ENCODE measurements at places on chromosomes 7 and 10.

- DNase-seq: no peak
Measured at GRCh38 chr10:114437473-114438292, 33.4 kb upstream of the AFAP1L2 start.

GRCh38 chr10:78433766-78434535 lies 400.3 kb downstream of the RPS24 start:
- no peak for DNase-seq

DNA sequence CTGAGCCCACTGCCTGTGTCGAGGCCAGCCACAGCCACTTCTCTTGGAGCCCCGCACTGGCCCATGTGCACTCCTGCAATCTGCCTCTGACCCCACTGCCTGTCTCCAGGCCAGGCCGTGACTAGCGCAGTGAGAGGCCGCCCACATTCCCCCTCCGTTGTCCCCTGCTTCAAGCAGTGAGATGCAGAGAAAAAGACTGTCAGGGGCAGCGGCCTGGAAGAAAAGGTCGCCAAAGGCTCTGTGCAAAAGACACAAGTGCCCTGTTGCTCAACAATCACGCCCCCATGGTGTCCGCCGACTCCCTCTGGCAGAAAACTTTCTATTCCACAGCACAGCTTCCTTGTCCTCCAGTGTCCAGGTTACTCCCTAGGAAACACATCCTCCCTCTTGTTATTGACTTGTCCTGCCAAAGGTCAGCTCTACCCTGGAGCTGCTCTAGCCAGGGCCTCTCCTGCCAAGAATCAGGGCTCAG lies 9.9 kb downstream of the FAM131B start:
- DNase-seq: no peak

- no peak for DNase-seq
Measured at GRCh38 chr10:121813211-121813815, 114.5 kb downstream of the ATE1 start.

DNA sequence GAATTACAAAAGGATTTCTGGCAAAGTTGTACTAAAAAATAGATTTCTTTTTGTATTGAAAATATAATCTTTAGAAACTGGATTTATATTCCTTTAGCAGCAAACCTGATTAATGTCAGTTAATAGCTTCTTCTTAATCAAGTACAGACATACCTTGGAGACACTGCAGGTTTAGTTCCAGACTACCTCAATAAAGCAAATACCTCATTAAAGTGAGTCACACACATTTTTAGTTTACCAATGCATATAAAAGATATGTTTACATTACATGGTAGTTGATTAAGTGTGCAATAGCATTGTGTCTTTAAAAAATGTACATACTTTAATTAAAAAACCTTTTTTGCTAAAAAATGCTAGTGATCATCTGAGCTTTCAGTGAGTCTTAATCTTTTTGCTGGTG lies 215.0 kb downstream of the BICC1 start:
- no peak for DNase-seq

DNA sequence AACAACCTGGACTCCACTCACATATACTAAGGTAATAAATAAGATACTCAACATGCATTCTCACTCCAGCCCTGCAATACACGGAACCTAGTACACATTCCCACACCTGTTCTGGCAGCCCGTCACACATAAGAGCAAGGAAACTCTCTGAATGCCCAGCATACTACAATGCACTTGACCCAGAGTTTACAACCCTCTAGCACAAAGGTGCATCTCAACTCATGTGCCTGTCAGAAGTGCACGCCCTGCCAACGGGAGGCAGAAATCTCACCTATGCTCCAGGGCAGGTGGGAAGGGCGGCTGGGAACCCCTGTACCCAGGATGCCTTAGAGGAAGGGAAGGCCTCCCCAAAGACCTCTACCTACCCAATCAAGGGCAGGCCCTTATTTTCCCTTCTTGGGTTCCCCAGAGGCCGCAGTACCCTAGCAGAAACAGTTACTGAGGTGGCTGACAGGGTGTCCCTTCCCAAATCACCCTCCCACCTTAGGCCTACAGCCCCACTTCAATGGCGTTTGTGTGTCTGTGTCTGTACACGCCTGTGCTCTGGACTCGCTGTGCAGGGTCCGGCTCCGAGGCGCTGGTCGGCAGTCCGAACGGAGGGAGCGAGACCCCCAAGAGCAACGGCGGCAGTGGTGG lies 2.0 kb downstream of the EVX1 start:
- DNase-seq: no peak

GRCh38 chr10:69359594-69359993 lies 57.1 kb downstream of the TACR2 start:
- DNase-seq: no peak

DNA sequence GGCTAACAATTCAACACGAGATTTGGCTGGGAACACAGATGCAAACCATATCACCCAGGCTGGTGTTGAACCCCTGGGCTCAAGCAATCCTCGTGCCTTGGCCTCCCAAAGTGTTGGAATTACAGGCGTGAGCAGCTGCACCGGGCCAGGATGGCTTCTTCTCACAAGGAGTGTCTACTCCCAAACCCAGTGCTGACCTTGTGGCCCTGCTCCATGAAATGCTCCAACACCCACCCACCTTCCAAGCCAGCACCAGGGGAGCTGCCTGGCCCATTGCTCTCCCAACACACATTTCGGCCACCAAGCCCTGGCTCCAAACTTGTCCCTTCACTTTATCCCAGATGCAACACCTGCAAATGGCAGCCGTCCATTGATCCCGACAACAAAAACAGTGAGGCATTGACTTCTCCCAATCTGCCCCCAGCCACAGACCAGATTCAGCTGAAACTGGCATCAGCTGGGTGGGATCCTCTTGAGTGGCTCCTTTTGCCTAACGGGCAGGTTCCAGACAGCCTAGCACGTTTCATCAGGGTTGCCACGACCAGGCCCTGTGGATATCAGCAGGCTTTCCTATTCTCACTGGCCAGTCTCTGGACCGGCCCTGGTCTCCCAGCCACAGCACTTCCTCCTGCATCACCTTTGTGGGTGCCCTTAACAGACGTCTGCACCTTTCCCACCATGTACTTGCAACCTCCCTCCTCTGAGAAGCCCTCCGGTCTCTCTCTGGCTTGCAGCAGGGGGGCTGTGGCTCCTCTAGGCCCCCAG lies 105.7 kb upstream of the CARD11 start:
- no peak for DNase-seq

DNA sequence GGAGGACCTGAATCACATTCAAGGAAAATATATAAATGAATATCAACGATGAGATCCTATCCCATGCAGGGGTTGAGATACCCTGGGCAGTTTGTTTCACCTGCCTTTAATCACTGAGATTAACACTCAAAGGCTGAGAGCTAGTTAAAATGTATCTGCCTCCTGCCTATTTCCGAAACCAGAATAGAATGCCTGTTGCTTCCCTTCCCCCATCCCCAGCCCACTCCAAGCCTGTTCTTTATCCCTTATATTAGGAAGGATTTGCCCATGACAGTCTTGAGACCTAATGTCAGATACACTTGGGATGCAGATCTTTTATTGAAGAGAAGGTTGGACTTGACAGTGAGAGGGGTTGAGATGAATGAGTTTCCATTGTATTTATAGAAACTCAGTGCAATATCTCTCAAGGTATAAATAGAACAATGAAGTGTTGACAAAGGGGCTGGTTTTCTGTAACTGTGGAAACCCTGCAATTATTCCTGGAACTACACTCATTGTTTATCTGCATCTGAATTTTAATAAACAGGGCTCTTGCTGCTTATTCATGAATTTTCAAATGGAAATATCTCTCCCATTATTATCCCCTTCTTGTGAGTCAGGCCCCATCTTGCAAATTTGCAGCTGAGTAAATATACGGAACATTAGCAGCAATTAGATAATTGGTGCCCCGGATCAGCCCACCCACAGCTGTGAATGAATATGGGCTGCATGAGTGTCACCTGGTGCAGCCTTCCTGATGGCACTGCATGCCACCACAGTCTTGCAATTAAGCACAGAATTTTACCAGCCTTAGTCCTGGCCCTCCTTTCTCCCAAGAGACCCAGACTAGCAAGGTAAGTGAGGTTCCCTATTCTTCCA lies 66.7 kb downstream of the SORCS3 start:
- no peak for DNase-seq

- DNase-seq: no peak
Measured at GRCh38 chr7:24739306-24739705, 18.0 kb downstream of the GSDME start.

DNA sequence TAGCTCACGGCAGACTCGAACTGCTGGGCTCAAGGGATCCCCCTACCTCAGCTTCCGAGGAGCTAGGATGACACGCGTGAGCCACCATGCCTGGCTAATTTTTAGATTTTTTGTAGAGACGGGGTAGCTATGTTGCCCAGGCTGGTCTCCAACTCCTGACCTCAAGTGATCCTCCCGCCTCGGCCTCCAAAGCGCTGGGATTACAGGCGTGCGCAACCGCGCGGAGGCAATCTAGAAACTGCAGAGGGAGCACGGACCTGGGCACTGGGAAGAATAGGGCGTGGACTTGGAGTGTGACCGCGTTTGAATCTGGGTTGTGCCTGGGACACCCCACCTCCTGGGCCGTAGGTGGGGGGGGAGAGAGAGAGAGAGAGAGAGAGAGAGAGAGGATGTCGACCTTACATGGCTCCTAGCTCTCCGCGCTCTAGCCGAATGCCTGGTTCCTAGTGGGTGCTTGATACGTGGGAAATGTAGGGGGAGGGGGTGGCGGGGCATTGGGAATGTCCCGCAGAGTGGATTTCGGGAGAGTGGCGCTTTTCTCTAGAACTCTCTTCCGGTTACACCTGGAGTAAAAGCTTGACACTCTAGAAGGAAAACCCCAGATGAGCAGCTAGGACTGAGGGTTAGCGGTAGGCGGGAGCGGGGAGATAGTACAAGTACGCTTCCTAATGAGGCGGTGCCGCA lies 1.2 kb upstream of the MAP3K8 start:
- no peak for DNase-seq

GRCh38 chr7:45578467-45578866 lies 4.3 kb downstream of the ADCY1 start:
- no peak for DNase-seq
